ENCODE measurements at places on chromosomes 16 and 17.
A peak's percentile ranks its signal among the peaks of the same experiment; 100 is the strongest.

DNA sequence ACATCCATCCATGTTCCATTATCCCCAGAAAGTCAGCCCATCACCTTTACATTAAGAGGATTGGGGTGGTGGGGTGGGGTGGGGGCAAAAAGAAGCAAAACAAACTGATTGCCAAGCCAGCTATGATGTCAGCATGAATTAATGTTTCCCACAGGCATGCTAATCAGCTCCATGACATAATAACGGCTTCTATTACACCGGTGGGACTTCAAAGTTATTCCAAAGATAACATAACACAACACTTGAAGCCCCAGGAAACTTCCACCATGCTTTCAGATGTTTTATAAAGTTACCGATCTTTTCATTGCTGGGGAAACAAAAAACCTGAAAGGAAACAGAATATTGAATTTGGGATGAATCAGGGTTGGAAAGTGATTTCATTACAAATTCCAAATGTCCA is 155.9 kb upstream of the IRX5 start:
- no peak for DNase-seq

GRCh38 chr17:57091186-57091618 is 6.2 kb downstream of the AKAP1 start:
- DNase-seq: no peak

DNA sequence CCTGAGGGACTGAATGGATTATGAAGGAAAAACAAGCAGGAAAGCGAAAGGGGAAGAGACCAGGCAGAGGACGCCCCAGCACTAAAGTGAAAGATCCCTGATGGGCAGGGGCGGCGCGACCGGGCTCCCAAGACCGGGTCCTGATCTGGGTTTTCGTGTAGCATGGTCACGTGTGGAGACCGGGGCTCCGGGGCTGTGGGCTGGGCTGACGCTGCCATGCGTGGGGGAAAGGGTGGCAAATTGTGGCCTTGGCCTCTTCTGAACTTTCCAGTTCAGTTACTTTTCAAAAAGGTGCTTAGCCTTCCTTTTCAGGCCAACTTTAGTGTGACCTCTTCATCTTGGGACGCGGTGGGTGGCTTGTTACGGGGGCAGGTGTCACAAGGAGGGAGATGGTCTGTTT is 57.5 kb downstream of the METRNL start:
- no peak for DNase-seq

- peak; percentile 92 for DNase-seq
Observed at GRCh38 chr16:84199861-84200260, 8.9 kb downstream of the ADAD2 start.

DNA sequence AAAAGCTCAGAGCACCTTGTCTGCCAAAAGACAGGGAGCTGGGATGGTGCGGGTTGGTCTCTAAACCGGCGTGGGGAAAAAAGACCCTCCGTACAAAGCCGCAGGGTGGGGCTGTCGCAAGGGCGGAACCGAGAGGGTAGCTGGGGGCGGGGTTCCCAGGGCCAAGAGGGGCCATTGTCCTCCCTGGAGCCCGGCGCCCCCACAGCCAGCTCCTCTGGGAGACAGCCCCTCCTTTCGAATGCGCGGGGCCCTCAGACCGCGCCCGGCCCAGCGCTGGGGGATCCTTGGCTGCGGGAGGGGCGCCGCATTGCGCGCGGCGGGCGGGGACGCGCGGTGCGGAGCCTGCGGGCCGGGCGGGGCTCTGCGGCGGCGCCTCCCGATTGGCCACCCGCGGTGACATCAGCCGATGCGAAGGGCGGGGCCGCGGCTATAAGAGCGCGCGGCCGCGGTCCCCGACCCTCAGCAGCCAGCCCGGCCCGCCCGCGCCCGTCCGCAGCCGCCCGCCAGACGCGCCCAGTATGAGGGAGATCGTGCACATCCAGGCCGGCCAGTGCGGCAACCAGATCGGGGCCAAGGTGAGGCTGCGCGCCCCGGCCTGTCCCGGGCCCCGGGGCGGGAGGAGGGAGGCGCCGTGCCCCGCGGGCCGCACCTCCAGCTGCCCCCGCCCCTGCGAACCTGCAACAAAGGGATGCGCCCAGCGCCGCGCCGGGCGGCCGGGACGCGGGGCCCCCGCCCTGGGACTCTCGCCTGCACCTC is at the start of gene TUBB3:
TUBB3 (plus strand) TSS at position 459 of the 756 bp plus-strand sequence; CDS start at position 519, 60 bp downstream.
- DNase-seq: peak; percentile 88

- DNase-seq: peak; percentile 30
Observed at GRCh38 chr16:72875291-72876031, 172.5 kb downstream of the ZFHX3 start.

DNA sequence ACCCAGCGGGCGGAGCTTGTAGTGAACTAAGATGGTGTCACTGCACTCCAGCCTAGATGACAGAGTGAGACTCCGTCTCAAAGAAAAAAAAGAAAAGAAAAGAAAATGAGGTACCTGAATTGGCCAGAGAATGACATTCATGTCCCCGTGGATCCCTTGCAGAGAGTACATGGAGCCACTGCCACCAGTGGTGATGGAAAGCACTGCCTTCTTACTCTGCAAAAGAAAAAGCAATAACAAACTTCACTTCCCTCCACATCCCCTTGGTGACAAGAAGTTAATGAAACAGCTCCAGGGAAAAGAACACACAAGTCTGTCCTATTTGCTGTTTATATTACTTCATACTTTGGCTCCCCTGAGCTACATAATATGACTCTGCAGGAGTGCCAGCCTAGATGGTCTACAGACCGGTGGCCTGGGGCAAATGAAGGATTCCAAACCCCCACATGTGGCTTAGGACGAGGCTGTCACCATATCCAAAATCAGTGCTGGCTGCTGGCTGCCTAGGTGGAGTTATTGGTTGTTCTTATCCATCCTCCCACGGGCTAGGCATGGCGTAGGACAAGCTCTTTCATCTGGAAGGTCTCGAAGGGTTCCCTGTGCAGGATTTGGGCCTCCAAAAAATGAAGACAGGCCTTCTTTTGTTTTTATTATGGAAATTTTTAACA is 13.3 kb downstream of the NQO1 start:
- peak; percentile 14 for DNase-seq

DNA sequence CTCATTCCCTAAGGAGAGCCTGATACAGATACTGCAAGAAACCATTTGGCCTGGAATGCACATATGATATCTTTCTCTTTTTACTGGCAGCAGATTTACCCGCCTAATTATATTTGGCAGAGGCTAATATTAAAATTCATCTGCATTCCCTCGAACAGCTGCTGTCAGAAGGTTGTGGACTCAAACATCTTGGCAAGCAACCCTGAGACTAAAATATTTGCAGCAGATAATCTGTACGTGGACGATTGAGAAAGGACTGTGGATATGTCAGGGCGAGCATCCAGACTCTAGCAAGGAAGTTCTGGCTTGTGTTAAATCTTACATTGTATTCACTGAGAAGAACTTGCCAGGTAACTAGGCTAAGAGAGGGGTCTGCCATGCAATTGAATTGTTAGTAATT is 65.2 kb downstream of the SNX20 start:
- DNase-seq: no peak

- no peak for DNase-seq
Observed at GRCh38 chr17:78142119-78142861, 3.9 kb upstream of the C17orf99 start.

DNA sequence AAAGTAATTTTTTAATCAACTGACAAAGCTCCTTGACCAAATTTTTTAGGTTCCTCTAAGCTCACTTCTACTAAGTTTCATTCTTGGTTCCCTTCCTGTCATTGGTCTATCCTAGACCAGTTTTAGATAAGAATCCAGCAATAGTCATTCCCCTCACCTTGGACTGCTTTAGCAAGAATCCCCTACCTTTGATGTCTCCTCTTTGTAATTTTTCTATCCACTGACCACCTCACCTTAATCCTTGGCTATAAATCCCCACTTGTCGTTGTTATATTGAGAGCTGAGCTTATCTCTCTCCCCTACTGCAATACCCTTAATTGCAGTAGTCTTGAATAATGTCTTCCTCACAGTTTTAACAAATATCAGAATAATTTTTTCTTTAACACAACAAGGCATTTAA is 107.2 kb downstream of the USP32 start:
- no peak for DNase-seq

GRCh38 chr17:70323269-70323668 is 153.9 kb downstream of the KCNJ2 start:
- no peak for DNase-seq

DNA sequence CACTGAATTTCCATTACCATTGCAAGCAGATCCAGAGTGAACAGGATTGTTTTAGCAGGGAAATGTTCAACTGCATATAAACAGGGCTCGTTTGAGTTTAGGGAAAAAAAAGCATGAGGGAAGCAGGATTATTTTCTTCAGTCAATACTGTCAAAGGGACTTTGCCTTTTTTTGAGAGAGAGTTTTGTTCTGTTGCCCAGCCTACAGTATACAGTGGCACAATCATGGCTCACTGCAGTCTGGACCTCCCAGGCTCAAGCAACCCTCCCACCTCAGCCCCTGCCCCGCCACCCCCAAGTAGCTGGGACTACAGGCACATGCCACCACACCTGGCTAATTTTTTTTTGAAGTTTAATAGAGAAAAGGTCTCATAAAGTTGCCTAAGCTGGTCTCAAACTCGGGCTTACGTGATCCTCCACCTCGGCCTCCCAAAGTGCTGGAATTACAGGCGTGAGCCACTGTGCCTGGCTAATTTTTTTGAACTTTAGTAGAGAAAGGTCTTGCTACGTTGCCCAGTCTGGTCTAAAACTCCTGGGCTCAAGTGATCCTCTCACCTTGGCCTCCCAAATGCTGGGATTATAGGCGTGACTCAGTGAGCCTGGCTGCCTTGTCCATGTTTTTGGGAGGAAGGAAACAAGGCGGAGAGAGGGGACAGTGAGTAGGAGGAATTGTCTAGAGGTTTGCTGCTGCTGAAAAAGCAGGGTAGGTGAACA is 14.8 kb downstream of the PKD1L3 start:
- no peak for DNase-seq

GRCh38 chr16:22692034-22692433 is 121.9 kb upstream of the HS3ST2 start:
- no peak for DNase-seq

DNA sequence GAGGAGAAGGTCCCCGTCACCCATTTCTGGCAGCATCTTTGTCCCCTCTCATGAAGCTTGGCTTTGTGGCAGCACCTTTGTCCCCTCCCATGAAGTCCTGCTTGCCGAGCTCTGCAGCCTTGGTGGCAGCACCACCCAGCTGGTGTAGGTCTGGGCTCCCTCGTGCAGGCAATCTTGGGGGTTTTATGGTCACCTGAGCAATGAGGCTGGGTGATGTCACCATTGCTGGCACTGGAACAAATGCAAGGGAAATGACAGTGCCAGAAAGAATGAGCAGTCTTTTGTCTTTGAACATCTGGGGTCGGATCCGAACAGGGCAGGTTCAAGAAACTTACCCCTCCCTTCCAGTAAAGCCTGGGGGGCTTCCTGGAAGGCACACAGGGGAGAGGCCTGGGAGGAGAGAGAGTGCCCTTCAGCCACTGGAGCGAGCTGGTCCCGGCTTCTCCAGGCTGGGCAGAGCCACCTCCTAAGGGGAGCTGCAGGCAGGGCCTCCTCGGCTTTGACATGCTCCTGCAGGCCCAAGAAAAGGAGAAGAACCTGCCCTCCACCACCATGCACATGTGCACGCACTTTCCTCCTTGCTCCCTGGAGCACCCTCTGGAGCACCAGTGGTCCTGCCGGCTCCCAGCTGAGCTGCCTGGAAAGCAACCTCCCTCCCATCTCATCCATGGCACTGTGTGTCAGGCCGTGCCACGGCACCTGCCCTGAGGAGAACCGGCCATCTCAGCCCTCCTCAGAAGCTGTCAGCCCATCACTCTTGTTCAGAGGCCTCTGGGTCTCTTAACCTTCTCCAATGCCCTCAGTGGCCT is 16.0 kb downstream of the BTBD17 start:
- no peak for DNase-seq

- no peak for DNase-seq
Observed at GRCh38 chr17:7552621-7553051, 3.8 kb downstream of the TNFSF12 start.

- DNase-seq: peak; percentile 19
Observed at GRCh38 chr17:79841369-79842135, 2.3 kb upstream of the CBX4 start.

DNA sequence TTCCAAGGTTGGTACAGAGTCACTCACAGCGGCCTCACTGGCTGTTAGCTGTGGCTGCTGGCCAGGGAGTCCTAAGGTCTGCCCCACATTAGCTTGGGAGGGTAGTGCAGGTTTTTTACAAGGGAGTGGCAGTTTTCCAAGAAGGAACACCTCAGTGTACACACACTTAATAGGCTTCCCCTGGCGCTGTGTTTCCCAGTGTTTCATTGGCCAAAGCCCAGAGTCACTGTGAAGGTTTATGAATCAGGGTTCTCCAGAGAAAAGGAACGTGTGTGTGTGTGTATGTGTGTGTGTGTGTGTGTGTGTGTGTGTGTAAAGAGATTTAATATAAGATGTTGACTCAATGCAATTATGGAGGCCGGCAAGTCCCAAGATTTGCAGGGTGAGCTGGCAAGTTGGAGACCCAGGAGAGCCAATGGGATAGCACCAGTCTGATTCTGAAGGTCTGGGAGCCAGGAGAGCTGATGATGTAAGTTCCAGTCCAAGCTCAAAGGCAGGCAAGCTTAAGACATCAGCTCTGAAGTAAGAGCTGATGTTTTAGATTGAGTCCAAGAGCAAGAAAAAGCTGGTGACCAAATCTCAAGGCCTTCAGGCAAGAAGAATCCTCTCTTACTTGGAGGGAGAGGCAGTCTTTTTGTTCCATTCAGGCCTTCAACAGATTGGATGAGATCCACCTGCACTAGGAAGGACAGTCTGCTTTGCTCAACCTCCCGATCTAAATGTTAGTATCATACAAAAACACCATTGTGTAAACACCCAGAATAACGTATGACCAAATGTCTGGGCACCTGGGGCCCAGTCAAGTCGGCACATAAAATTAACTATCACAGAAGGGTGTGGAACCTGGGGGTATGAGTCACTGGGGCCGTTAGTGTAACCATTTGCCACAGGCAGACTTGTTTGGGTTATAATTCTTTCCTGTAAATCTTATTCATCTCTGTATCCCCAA is 206.8 kb downstream of the PRKCA start:
- peak; percentile 59 for DNase-seq

GRCh38 chr16:24745791-24746190 is 16.3 kb downstream of the TNRC6A start:
- peak; percentile 58 for DNase-seq

DNA sequence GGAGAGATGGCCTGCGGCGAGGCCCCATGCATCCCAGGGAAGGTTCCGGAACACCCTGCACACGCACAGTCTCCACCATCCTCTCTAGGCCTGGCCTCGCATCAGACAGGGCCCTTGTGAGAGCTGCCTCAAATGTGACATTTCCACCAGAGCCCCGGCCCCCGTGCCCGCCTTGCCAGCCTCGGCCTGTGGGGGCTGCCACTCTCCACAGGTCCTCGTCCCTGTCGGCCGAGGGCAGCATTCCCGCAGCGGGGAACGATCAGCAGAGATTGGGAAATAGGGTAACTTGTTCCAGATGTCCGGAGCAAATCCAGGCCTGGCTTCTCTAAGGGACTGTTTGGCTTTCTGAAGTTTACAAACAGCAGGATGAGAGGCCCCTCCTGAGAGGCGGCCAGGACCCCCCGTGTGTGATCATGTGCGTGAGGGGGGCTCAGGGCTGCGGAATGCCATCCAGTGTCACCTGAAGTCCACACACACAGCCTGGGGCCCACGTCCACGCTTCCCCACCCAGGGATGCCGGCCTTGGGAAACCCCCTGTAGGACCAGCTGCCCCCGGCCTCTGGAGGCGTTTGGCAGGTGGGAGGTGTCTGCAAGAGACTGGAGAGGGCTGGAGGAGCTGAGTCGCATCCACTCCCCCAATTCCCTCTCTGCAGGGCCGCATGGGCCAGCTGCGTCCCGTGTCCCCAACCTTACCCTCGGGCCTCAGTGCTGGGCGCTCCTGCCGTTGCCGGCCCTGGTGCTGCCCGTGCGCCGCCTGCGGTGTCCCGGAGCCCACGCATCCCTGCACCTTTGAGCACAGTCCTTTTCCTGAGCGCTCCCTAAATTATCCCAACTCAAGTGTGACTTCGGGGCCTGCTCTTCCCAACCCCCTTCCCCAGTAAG is 70.4 kb downstream of the ZDHHC7 start:
- no peak for DNase-seq
